ENCODE measurements at places on chromosomes 7 and 10.

- DNase-seq: no peak
Measured at GRCh38 chr10:103799341-103799740, 56.0 kb downstream of the SH3PXD2A start.

GRCh38 chr10:93992400-93993030 is 1.2 kb upstream of the PLCE1 start:
- DNase-seq: no peak

GRCh38 chr10:77431209-77431611 is 206.4 kb downstream of the KCNMA1 start:
- peak; percentile 22 for DNase-seq

DNA sequence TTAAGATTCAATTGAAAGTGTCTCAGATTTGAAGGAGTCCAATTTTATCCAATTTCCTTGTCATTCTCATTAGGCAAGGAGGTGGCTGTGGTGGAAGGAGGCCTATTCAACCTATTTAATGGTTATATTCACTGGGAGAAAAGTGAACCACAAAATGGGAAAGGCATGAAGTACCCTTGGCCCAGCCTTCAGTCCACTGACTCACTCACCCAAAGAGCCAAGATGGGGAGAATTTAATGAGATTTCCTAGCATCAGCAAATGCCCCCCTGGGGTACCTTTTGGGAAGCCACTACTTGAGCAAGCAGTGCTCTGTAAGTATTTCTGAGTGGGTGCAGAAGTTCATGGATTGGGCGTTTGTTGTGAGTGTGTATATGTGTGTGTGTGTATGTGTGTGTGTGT is 144.1 kb downstream of the NRP1 start:
- peak; percentile 26 for DNase-seq

DNA sequence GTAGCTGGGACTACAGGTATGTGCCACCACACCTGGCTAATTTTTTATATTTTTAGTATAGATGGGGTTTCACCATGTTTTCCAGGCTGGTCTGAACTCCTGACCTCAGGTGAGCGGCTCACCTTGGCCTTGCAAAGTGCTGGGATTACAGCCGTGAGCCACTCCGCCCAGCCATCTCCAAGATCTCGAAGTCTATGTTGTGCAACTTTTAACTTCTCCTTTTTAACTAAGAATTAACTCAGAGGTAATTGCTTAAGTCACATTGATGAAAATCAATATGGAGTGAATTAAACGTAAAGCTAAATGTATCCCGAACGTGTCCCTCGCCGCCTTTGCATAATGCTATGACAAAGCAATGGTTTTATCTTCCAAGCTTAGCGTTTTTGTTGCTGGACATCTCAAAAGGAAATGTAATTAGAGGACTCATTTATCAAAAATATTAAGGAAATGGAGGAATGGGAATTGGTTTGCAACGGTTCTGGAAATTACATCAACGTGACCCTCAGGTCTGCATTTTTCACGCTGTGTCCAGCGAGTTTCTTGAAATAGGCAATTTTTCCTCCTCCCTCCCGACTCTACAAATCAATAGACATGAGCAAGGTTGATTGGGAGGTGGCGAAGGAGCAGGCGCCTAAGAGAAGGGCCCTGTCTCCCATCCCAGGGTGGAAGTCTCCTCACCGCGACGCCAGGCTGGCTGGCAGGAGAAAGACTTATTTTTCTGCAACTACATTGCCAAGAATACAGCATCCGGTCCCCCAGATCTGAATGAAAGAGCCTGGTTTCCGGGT is 89.8 kb downstream of the TMEM130 start:
- no peak for DNase-seq

DNA sequence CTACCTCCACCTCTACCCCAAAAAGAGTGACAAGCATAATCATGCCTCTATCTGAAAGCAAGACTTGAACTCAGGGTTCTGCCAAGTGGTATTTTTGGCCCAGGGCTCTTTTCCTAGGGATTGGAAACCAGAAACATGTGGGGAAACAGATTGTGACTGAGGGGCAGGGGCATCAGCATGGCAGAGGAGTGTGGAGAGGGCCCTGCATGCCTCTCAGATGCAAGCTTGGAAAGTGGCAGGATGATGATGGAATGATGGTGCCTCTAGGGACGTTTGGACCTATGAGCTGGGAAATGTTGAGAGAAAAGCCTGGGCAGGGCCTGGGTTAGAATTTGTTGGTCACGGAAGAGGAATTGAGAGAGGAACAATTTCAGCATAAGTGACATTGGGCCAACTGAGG is 78.4 kb upstream of the LEP start:
- no peak for DNase-seq

DNA sequence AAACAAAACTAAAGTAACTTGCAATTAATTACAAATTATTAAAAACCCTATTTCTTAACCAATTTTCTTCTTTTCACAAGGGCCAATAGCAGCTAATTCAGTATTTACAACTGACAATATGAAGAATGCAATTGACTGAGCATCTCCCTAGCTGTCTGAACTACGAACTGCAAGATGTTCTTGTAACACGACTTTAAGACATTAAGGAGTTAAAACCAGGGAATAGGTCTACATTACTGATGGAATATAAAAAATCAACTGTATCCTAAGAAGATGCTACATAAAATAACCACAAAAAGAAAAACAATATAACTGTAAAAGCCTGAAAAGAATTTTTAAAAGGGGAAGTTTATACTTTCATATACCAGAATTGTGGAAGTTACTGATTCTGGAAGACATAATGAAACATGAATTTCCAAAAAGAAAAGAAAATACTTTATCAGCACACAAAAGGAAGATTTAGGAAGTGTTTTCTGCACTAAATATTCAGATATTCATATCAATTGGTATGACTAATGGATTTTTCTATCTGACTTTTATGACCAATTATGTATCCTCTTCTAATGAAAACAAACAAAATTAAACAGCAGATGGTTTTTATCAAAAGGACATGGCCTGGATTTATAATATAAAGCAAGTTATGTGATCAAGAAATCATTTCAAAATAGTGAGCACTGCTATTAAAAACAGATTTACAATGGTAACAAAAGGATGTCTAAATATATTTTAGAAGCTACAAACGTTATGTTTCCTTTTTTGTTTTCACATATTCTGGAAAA is 1.6 kb downstream of the GPR22 start:
- no peak for DNase-seq

Measured in fibroblast of skin of right biceps (primary cell).